Activated T-cell treated with anti-CD3 and anti-CD28 coated beads, Interleukin-2, amount 50 U/mL, for 72 hours (primary cell): ENCODE measurements at places on chromosomes 1 and 21. TPM values are rescaled to one million over a fixed set of nuclear protein-coding genes. Genes with fewer than 3 reads are reported as not detected.

GRCh38 chr1:97632776-97633175, 288.1 kb downstream of the DPYD start:
- H3K4me1 ChIP-seq: no peaks in the 10 kb centered on the region
- H3K4me3 ChIP-seq: no peak overlapping the region
- no peak overlapping the region for H3K27ac ChIP-seq
- H3K36me3 ChIP-seq: no peaks in the 10 kb centered on the region

GRCh38 chr1:175820456-175821025, 77.1 kb upstream of the TNR start:
- no peaks in the 10 kb centered on the region for H3K4me1 ChIP-seq
- no peak for DNase-seq
- no peak overlapping the region for H3K4me3 ChIP-seq
- H3K36me3 ChIP-seq: no peaks in the 10 kb centered on the region
- no peak overlapping the region for H3K27ac ChIP-seq
- H3K27me3 ChIP-seq: peaks cover 9% of the 10 kb centered on the region

- H3K27me3 ChIP-seq: peaks cover 30% of the 10 kb centered on the region
- peaks cover 19% of the 10 kb centered on the region for H3K4me1 ChIP-seq
Observed at GRCh38 chr1:154807048-154807591, 63.0 kb downstream of the KCNN3 start.

- no peaks in the 10 kb centered on the region for H3K27me3 ChIP-seq
- DNase-seq: no peak
- H3K4me3 ChIP-seq: no peak overlapping the region
- H3K4me1 ChIP-seq: no peaks in the 10 kb centered on the region
- no peak overlapping the region for H3K27ac ChIP-seq
Observed at GRCh38 chr1:225201447-225201846, 226.4 kb downstream of the LBR start.

DNA sequence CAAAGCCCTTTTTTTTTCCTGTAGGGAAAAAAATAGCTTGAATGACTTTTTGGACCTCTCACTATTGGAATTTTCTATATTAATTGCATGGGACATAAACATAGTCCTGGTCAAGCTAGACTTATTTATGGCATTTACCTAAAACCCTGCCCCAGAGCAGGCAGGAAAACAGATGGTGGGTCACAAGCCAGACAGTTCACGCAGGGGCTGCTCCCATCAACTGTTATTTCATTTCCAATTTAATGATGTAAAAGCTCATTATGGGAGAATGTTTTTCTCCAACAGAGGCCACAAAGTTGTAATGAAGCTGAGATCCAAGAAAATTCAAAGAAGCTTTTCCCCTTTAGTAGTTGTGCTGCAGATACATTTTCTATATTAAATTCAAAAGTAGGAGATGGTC, 99.2 kb downstream of the SGIP1 start:
- H3K27me3 ChIP-seq: no peaks in the 10 kb centered on the region
- DNase-seq: no peak
- H3K36me3 ChIP-seq: no peaks in the 10 kb centered on the region

- no peak for DNase-seq
- H3K4me1 ChIP-seq: peaks cover 60% of the 10 kb centered on the region
- no peaks in the 10 kb centered on the region for H3K36me3 ChIP-seq
- peak overlapping the region; percentile 10 for H3K4me3 ChIP-seq
- no peaks in the 10 kb centered on the region for H3K27me3 ChIP-seq
Observed at GRCh38 chr1:114334297-114334696, 176.7 kb downstream of the TRIM33 start.

- H3K27me3 ChIP-seq: peaks cover 69% of the 10 kb centered on the region
- H3K4me1 ChIP-seq: peaks cover 5% of the 10 kb centered on the region
- no peak overlapping the region for H3K27ac ChIP-seq
- H3K4me3 ChIP-seq: no peak overlapping the region
- DNase-seq: no peak
Observed at GRCh38 chr1:85314726-85315125, 38.3 kb upstream of the BCL10 start.

DNA sequence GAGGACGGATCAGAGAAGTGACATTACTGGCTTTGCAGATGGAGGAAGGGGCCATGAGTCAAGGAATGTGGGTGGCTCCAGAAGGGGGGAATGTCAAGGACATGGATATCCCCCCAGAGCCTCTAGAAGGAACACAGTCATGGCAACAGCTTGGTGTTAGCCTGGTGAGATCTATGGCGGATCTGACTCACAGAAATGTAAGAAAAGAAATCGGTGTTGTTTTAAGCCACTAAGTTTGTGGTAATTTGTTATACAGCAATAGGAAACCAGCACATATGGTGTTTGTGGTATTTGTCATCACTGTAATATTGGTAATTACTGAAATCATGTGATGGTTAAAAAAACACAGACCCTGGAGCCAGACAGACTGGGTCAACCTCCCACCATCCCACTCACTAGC, 236.2 kb downstream of the SETD4 start:
- no peaks in the 10 kb centered on the region for H3K36me3 ChIP-seq
- peaks cover 29% of the 10 kb centered on the region for H3K27me3 ChIP-seq
- DNase-seq: no peak
- H3K4me3 ChIP-seq: no peak overlapping the region
- peaks cover 7% of the 10 kb centered on the region for H3K4me1 ChIP-seq

DNM3 gene
- 3.4 TPM for total RNA-seq

ETS2 gene
- 122 TPM for total RNA-seq
